ENCODE measurements at places on chromosomes 7 and 10. TPM values are rescaled to one million over a fixed set of nuclear protein-coding genes. Genes with fewer than 3 reads are reported as not detected.
A peak's percentile ranks its signal among the peaks of the same experiment; 100 is the strongest.

Gene SPDYE16
- 0.35 TPM for total RNA-seq

Gene CDHR1
- 19.8 TPM for total RNA-seq

Gene PYROXD2
- total RNA-seq, result 5.0 TPM

Gene ASB13
- total RNA-seq, result 40.8 TPM

Gene CTTNBP2
- 12.5 TPM for total RNA-seq

Gene ZNF804B
- total RNA-seq, result not detected

- no peaks in the 10 kb centered on the region for H3K27me3 ChIP-seq
- no peaks in the 10 kb centered on the region for H3K4me1 ChIP-seq
- H3K4me3 ChIP-seq, result no peak overlapping the region
- no peak for DNase-seq
- H3K27ac ChIP-seq, result no peak overlapping the region
- H3K36me3 ChIP-seq, result no peaks in the 10 kb centered on the region
Observed at GRCh38 chr7:120097774-120098173, 175.2 kb upstream of the KCND2 start.

DNA sequence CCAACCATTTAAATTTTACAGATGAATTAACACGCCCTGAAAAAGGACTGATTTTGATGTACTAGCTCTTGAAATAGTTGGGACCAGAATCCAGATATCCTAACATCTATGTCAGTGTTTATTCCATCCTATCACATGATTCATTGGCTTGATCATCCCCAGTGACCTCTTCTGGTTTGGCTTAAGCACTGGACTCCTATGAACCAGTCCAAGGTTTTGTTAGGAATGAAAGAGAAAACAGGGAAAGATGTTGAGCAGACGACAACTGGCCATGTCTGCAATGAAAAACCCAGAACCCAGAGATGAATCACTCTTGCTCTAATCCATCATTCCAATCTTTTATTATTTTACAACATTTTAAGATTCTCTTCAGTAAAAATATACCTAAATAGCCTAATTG is 1080.9 kb downstream of the SORCS1 start:
- H3K27me3 ChIP-seq, result no peaks in the 10 kb centered on the region
- H3K27ac ChIP-seq, result no peak overlapping the region
- H3K36me3 ChIP-seq, result no peaks in the 10 kb centered on the region
- no peak overlapping the region for H3K4me3 ChIP-seq

- H3K4me3 ChIP-seq, result no peak overlapping the region
- H3K36me3 ChIP-seq, result no peaks in the 10 kb centered on the region
- no peaks in the 10 kb centered on the region for H3K4me1 ChIP-seq
- H3K27ac ChIP-seq, result no peak overlapping the region
Observed at GRCh38 chr10:114647545-114648138, 10.4 kb downstream of the ABLIM1 start.

- H3K4me3 ChIP-seq, result no peak overlapping the region
- no peaks in the 10 kb centered on the region for H3K36me3 ChIP-seq
- H3K4me1 ChIP-seq, result peaks cover 49% of the 10 kb centered on the region
- H3K27me3 ChIP-seq, result no peaks in the 10 kb centered on the region
- no peak overlapping the region for H3K27ac ChIP-seq
- DNase-seq, result no peak
Observed at GRCh38 chr10:119245272-119245671, 37.9 kb downstream of the GRK5 start.

- H3K36me3 ChIP-seq, result peaks cover 28% of the 10 kb centered on the region
- H3K27me3 ChIP-seq, result no peaks in the 10 kb centered on the region
- DNase-seq, result no peak
- H3K27ac ChIP-seq, result peak overlapping the region; percentile 8
- H3K4me3 ChIP-seq, result no peak overlapping the region
Observed at GRCh38 chr10:116121640-116122525, 151.1 kb downstream of the GFRA1 start.

DNA sequence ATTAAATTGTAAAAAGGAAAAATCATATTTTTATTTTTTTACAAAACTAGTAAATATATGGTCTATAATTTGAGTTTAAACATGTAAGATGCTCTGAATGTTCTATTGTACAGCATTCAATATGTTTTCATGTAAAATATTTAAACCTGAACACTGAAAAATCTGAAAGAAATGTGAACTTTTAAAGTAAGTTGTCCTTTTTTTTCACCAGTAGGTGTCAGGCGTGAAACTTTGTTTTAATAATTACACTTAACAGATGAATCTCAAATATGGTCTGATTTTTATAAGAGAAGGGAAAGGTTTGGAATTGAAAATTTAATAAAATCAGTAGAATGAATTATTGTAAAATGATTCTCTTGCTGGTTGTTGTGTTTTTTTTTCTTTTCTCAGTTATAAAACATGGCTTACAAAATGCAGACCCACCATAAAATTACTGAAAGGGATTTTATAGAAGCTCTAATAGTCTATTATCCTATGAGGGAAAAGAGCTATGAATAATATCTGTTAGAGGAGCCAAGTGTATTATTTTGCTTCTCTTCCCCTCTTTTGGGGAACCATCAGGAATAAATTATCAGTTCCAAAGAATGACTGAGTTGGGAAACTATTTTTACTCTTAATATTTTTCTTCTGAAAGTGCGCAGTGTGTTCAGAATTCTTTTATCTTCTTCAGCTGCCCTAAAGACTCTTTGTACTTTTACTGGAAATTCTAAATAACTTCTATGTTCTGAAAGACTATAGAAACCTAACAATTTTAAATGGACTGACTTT is 217.7 kb upstream of the FZD1 start:
- H3K36me3 ChIP-seq, result no peaks in the 10 kb centered on the region
- no peak for DNase-seq
- H3K27ac ChIP-seq, result no peak overlapping the region
- H3K27me3 ChIP-seq, result no peaks in the 10 kb centered on the region
- H3K4me3 ChIP-seq, result no peak overlapping the region

- peaks cover 7% of the 10 kb centered on the region for H3K4me1 ChIP-seq
- H3K27ac ChIP-seq, result no peak overlapping the region
- no peak for DNase-seq
- peaks cover 3% of the 10 kb centered on the region for H3K36me3 ChIP-seq
- H3K27me3 ChIP-seq, result peaks cover 99% of the 10 kb centered on the region
Observed at GRCh38 chr10:8037199-8037801, 17.2 kb upstream of the GATA3 start.

- no peak overlapping the region for H3K27ac ChIP-seq
- H3K36me3 ChIP-seq, result peaks cover 3% of the 10 kb centered on the region
- DNase-seq, result no peak
- peaks cover 18% of the 10 kb centered on the region for H3K27me3 ChIP-seq
Observed at GRCh38 chr7:128895320-128895719, 15.2 kb downstream of the KCP start.

DNA sequence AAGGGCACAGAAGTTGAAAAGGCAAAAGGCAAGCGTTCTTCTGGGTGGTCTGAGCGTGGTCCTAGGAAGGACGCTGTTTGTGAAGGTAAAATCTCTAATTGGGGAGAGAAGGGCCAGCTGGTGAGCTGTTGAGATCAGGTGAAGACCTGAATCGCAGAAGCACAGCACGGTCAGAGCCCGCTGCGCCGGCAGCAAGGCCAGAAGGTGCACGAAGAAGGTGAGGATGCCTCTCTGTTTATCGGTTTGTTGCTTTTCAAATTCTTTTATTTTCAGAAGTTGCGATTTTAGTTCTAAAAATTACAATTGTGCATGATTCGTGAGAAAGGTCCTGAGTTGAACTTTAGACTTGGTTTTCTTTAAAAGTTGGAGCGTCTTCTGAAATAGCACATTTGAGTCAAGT is 247.8 kb upstream of the FOXK1 start:
- no peak for DNase-seq
- peaks cover 7% of the 10 kb centered on the region for H3K4me1 ChIP-seq
- H3K27ac ChIP-seq, result no peak overlapping the region
- H3K27me3 ChIP-seq, result peaks cover 58% of the 10 kb centered on the region

DNA sequence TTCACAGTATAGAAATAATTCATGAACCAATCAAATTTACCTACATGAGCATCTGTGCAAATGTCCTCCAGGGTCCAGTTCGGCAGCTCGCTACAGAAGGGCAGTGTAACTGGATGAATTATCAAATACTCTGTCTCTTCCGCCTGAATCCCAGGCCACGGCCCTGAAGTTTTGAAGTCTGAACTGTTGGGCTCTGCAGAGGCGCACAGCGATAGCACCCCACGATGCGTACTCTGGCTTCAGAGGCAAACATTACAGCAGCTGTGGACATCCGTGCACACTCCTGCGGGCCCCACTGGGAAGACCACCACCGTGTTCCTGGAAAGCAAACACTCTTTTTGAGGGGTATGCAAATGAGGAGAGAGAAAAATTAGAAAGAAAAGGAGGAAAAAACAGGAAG is 259.8 kb upstream of the TCERG1L start:
- peak overlapping the region; percentile 28 for H3K27ac ChIP-seq
- H3K27me3 ChIP-seq, result no peaks in the 10 kb centered on the region
- no peak overlapping the region for H3K4me3 ChIP-seq
- H3K36me3 ChIP-seq, result no peaks in the 10 kb centered on the region

DNA sequence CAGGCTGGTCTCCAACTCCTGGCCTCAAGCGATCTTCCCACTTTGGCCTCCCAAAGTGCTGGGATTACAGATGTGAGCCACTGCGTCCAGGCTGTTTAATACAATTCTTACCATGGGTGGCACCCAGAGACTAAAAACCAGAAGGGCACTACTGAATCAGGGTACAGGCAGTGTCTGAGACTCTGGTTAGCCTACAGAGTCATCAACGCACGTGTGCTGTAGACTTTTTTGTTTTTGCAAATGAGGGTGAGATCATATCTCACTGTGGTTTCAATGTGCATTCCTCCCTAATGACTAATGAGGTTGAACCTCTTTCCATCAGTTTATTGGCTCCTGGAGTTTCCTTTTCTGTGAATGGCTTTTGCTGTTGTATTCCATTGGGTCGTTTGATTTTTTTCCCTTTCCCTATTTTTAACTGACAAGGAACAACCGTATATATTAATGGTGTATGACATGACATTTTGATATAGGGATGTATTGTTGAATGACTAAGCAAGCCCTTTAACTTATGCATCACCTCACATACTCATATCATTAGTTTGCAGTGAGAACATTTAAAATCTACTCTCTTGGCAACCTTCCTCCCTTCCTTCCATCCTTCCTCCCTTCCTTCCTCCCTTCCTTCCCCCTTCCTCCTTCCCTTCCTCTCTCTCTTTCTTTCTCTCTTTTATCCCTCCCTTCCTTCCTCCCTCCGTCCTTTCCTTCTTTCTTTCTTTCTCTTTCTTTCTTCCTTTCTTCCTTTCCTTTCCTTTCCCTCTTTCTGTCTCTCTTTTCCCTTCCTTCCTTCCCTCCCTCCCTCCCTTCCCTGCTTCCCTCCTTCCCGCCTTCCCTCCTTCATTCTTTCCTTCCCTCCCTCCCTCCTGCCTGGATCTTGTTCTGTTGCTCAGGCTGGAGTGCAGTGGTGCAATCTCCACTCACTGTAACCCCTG is 9.3 kb upstream of the TMEM270 start:
- no peaks in the 10 kb centered on the region for H3K4me1 ChIP-seq
- no peak for DNase-seq
- peaks cover 30% of the 10 kb centered on the region for H3K27me3 ChIP-seq
- no peak overlapping the region for H3K4me3 ChIP-seq
- H3K36me3 ChIP-seq, result no peaks in the 10 kb centered on the region
- no peak overlapping the region for H3K27ac ChIP-seq

DNA sequence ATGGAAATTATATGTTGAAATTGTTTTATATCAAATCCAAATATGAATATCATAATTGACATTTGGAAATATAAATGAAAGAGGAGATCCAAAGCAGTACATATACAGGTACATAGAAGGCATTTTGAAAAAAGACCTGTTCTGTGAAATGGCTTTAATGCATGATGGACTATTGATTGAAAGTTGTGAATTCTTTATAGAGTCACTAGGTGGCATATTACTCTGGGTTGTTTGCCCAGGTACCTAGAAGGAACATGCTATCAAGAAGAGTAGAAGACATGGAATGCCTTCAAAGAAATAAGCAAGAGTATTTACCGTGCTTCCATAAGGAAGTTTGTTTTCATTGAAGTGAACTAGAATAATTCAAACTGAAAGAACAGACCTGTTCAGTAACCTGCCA is 160.0 kb upstream of the ANK3 start:
- H3K4me3 ChIP-seq, result no peak overlapping the region
- H3K27ac ChIP-seq, result no peak overlapping the region

DNA sequence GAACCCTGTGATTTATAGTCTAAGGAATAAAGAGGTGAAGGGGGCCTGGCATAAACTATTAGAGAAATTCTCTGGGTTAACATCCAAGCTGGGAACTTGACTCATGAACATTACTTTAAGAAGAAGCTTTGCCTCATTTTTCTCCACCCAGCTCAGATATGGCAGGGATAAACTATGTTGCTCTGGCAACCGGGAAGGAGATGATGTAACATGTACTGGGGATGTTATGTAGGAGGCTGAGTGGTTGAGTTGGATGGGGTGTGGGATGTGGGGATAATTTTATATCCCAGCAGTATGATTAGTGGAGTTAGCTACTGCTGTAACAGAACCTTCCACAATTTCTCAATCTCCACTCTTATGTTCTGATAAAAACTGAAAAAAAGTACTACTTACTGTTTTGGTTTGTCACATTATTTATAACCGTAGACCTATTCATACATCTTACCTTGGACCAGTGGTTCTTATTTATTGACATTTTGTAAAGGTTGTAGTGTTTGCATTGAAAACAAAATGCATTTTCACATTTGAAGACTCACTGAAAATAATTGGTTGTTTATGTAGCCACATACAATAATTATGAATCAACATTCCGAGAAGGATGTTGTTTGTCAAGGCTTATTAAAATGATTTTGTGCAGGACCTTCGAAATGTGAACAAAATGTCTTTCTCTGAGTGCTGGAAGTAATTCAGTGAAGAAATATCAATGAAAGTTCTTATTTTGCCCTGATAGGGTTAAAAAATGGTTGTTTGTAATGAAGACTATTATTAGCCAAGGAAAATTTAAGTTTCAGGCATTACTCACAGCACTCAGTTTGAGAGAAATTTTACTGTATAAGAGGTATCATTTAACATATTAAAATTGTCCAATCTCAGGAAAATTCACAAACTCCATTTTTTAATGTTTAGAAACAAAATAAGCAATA is 1.3 kb downstream of the OR2F2 start:
- no peaks in the 10 kb centered on the region for H3K36me3 ChIP-seq
- no peaks in the 10 kb centered on the region for H3K27me3 ChIP-seq
- H3K4me3 ChIP-seq, result no peak overlapping the region
- H3K4me1 ChIP-seq, result no peaks in the 10 kb centered on the region

Data from neural crest cell (in vitro differentiated cells).